SW480 (cell line): ENCODE measurements at places on chromosomes 6 and 20.

DNA sequence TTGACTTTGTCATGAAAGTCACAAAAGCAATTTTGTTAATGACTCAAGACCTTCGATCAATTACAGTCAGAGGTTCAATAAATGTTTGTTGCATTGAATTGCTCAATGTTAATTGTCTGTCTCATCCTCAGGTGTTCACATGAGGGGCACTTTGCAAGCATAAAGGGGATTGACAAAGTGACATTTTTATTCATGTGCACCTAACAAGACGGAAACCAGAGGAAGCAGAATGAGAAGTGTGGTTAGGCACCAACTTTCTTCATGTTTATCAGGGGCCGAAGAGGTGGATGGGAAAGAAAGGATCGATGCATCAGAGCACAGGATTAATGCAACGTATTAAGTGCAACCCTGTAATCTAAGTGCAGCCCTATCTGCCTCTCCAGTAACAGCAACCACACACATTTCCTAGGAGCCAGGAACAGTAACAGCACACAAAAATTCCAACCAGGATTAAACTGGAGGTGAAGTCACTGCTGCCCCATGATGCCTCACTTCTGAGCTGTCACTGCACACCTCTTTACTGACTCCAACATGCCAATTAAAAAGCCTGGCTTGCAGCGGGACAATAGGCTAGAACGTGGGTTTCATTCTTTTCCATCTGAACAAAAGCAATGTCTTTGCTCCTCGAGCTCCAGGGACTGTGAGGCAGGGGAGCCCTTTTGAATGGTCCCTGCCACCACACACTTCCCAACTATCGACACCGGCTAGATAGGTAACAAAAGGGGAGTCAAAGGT lies 262.7 kb downstream of the CD83 start:
- DNase-seq = no peak

GRCh38 chr20:61430228-61430624 lies 178.2 kb downstream of the CDH4 start:
- DNase-seq = no peak

DNA sequence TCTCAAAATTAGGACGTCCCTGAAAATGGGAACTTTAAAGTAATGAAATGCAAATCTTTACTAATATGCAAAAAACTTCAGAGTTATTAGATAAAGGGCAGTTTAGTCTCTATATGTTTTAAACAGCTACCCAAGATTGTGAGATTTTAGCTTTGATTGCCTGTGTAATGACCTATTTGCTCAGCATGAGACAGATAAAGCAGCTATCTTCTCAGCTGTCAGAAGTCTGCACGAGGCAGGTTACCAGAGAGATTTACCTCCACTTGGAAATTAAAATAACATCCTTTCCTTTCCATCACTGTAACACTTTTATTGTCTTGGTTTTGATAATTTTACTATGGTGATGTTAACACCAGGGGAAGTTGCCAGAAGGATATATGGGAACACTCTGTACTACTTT lies 436.6 kb upstream of the OPRM1 start:
- DNase-seq = no peak

DNA sequence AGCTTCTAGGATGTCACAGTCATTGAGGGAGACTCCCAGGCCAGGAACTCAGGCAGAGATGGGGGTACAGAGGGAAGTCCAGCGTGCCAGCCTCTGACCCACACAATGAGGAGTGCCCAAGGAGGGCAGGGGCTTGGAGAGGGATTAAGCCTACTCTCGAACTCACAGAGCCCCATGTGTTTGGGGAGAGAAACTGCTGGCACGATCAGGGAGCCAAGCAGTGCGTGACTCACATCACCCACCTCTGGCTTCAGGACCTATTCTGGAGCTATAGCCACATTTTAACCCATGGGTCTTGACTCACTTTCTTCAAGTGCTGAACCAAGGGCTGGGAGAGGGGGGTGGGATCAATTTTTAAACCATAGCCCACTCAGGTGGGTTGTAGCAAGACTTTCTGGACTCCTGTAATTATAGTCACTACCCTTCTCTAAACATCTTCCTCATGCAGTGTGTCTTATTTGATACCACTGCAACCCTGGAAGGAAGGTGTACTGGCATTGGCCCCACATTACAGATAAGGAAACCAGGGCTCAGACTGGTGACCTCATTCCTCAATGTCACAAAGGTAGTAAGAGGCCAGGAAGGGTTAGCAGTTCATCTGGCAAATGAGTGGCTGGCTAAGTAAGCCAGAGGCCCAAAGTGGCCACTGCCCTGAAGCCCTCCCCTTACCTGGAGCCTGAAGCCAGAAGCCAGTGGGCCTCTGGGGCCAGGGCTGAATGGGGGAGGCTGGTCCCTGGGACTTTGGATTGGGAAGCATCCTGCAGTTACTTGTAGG lies 12.0 kb downstream of the FOXP4 start:
- DNase-seq = no peak

- no peak for DNase-seq
Measured at GRCh38 chr6:11606332-11606731, 68.8 kb downstream of the TMEM170B start.
